ENCODE measurements at places on chromosomes 11 and 22.
A peak's percentile ranks its signal among the peaks of the same experiment; 100 is the strongest.

DNA sequence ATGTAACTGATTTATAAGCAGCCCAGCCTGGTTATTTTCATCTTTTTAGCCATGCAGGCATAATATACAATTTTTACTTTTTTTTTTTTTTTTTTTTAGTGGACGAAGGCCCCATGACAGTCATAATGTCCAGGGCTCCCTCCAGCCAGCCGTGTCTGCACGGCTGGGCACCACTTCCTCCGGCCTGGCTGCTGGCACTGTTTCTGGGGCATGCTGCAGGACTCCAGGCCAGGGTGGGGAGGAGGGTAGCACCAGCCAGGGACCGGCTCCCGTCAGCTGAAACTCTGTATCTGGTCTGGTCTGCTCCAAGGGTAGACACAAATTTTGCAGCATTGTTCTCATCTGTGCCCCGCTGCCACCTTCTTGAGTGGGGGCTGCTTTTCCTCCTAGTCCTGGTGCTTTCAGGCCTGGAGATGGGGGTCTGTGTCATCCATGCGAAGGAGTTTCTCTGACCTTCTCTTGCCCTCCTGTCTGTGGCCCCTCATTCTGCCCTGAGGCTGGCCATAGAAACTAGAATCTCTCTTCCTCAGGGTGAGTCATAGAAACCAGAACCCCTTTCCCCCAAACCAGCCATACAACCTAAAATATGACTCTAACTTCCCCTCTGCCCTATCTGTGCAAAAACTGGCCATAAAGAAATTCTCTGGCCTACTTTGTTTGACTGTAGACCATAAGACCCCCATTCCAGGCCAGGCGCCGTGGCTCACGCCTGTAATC, 9.2 kb upstream of the RRP7A start:
- DNase-seq, result no peak

GRCh38 chr11:102810950-102811660, 13.1 kb upstream of the MMP1 start:
- no peak for DNase-seq

- DNase-seq, result peak; percentile 41
Observed at GRCh38 chr11:11155962-11156815, 196.9 kb downstream of the CSNK2A3 start.

- DNase-seq, result no peak
Observed at GRCh38 chr22:21714059-21714770, 21.4 kb downstream of the YPEL1 start.

Data from stimulated activated CD4-positive, alpha-beta T cell treated with anti-CD3 and anti-CD28 coated beads, Interleukin-1b, Interleukin-23, amount 100 ng/mL, for 1 hour (primary cell).